ENCODE measurements at places on chromosomes 7 and 10.

- no peak for DNase-seq
Observed at GRCh38 chr7:84971360-84971759, 215.5 kb downstream of the SEMA3D start.

DNA sequence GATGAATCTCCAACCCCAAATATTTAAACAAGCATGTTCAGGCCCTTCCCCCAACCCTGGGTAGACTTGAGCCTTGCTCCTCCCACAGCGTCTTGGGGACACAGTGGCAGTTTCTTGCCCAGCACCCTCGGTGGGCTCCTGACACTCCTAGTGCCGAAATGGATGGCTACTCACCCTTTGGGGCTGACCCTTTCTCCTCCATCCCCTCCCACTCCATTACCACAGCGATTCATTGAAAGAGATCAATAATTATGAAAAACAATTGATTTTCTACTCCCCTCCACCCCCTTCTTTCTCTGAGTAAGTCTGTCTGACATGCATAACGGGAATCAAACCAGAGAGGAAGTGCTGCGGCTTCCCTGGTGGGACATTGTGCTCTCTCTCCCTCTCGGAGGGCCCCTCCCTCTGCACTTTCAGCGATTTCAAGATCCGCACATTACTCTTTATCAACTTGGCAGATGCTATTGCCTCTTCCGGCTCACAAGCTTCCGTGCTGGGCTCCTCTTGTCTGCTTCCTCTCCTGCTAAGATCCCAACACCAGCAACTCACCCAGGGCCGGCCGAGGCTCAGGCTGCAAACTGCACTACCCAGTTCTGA lies 79.0 kb upstream of the PLXNA4 start:
- peak; percentile 99 for DNase-seq

DNA sequence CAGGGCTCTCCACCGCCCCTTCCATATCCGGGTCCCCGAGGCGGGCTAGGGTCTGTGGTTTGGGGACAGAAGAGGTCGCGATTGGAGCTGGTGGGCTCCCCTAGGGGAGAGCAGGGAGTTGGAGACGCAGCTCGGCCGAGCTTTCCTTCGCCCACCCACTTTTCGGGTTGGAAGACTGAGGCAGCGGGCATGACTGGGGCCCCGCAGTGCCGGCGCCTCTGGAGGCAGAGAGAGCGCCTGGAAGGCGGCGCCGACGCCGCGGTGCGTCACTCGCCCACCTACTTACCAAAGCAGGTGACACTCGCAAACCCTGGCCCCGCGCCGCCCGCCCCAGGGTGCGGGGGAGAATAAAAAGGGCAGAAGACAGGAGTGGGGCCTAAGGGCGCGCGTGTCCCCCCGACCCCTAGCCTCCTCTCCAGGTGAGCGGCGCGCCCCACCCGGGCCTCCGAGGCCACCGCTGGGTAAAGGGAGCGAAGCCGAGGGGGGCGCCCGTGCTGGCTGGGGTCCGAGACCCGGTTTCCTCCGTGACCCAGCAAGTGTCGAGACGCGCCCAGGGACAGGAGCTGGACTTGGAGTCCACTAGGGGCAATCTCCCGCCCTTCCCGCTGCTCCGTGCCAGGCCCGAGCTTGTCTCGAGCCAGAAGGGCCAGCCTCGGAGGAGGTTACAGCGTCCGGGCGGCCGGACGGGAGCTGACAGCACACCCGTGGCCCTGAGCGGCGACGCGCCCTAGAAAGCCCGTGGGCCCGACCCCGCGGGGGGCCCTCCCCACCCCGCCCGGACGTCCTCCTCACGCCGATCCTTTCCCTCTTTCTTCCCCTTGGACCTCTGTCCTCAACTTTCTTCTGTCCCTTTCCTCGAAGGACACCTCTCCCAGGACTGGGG lies 34.4 kb upstream of the GRID1 start:
- DNase-seq = no peak

DNA sequence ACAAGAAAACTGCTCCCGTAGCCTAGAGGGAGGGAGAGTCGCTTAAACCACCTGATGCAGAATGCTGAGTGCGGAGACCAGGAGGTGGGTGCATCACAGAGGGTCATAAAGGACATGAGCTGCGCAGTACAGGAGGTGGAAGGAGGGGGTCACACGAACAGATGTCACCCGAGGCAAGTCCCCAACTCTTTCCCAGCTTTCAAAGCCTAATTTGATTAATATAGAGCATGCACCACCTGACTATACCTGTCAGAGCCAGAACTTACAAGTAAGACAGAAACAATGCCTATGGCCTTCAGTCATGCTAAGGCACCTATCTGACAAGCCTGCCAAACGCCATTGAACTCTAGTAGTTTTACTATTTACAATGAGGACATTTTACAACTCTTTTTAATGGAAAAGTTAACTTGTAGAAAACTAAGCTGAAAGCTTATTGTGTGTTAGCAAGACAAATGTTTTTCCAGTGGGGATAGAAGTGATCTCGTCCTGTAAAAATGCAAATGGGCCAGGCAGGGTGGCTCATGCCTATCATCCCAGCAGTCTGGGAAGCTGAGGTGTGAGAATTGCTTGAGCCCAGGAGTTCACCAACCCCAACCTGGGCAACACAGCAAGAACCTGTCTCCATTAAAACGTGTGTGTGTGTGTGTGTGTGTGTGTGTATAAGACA lies 1.1 kb upstream of the VOPP1 start:
- no peak for DNase-seq

GRCh38 chr10:5508161-5508604 lies 8.8 kb upstream of the CALML5 start:
- no peak for DNase-seq
